ENCODE measurements at places on chromosomes 11 and 22.

DNA sequence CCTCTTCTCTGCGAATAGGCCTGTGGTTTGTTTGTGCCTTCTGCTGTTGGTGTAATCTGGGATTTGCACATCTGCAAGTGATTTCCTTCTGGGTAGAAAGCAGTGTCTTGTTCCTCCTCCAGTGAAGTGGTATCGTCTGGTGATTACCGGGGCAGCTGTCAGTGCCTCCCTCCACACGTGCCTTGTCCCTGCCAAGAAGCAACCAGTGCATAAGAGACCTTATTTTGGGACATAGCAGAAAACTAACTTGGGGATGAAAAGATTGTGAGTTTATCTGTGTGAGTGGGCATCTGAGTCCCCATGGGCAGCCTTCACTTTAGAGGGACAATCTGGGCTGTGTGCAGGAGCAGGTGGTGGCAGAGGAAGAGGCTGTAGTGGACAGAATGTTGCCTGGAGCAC lies 71.5 kb upstream of the SORL1-AS1 start:
- no peak for DNase-seq

DNA sequence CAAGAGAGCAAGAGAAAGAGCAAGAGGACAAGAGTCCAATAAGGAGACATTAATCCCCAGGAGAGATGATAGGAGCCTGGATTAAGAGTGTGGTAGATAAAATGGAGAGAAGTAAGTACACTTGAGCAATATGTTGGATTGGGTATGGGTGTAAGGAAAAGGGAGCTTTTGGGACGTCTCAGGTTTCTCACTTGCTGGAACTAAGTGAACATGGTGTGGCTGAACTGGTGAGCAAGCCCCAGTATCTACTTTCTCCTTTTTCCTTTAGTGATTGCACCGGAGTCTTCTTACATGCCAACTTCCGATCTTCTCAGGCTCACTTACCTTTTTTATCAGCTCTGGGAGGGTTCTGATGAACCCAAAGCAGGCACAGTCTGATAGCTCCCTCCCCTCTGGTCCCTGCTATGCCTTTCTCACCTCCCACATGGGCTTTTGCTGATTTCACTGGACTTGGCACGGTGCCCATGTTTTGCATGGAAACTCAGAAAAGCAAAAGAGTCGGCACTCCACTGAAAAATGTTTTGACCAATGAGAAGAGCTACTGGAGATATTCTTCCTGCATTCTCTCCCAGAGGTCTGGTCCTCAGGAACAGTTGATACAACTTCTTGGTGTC lies 14.5 kb upstream of the APLNR start:
- DNase-seq: no peak

GRCh38 chr11:88102598-88102934 lies 72.7 kb downstream of the RAB38 start:
- no peak for DNase-seq

GRCh38 chr11:73426219-73426850 lies 50.1 kb downstream of the RELT start:
- DNase-seq: no peak

DNA sequence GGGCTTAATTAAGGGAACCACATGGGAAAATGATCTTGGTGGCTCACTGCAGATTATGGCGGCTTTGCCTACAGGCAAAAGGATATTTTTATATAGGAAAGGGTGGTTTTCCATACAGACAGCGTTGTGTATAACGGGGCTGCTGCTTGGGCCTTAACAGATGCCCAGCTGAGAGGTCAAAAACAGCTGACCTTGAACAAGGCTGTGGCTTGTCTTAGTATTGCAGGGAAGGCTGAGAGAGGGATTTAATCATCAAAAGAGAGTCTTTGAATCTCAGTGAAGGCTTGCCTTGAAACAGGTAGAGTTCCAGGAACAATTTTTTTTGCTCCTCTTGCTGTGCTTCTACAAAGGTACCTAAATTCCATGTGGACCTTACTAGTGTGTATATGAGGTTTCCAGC lies 301.6 kb upstream of the C11orf87 start:
- DNase-seq: no peak

DNA sequence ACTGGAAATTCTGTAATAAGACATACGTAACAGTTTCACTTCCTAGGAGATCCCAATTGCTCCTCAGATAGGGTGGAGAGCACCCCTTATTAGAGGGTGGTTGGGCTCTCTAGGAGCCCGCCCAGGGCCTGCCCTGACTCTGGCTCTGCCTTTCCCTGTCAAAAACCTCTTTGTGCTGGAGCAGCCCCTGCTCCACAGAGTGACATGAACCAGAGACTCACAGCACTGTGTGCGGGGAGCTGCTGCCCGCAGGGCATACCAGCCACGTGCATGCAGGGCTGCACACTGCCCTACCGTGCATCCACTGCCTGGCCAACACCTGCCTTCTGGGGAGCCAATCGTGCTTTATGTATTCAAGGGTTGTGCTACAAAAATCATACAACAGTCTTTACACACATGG lies 24.3 kb downstream of the KCNQ1OT1 start:
- DNase-seq: no peak

GRCh38 chr11:128620309-128621100 lies 33.1 kb upstream of the ETS1 start:
- no peak for DNase-seq

- DNase-seq: no peak
These were observed 87.2 kb downstream of the WNT7B start for GRCh38 chr22:45889539-45890350.

- no peak for DNase-seq
These were observed 76.7 kb downstream of the PISD start for GRCh38 chr22:31585161-31585859.

GRCh38 chr22:37525073-37525745 lies 6.0 kb upstream of the CARD10 start:
- DNase-seq: no peak

Measured in stimulated activated CD8-positive, alpha-beta memory T cell treated with anti-CD3 and anti-CD28 coated beads, Interleukin-2, amount 100 ng/mL, for 48 hours (primary cell).